Activated CD8-positive, alpha-beta memory T cell treated with anti-CD3 and anti-CD28 coated beads for 48 hours (primary cell): ENCODE measurements at places on chromosomes 1 and 21.

DNA sequence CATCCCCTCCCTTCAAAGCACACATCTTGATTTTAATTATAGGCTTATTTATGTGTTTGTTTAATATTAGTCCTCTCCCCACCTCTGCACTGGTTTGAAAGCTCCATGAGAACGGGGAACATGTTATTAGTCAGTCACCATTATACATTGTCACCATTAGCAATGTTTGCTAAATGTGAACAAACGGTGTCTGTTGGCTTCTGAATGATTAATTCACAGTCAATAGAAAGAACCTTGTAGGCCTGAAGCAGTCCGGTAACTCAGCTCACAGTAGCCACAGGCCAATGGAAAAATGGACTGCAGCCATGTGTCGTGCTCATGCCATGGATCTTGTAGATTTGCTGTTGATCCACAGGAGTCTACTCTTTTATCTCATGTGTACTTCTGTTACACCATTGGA is 49.7 kb upstream of the NHLH2 start:
- no peak for DNase-seq

- no peak for DNase-seq
These were observed 102.0 kb upstream of the C1orf174 start for GRCh38 chr1:4002061-4002521.

DNA sequence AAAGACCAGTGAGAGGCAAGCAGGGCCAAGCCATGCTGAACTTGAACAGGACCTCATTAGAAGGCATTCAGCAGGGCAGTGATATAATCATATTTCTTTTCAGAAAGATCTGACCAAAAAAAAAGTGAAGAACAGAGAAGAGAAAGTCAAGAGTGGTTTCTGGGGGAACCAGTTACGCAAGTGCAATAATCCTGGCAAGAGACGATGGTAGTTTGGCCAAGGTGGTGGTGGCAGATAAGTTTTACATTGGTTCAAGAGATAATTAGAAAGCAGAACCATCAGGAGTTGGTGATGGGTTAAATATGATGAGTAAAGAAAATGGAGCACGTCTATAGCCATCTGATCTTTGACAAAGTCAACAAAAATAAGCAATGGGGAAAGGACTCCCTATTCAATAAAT is 54.3 kb downstream of the ZSWIM5 start:
- no peak for DNase-seq

DNA sequence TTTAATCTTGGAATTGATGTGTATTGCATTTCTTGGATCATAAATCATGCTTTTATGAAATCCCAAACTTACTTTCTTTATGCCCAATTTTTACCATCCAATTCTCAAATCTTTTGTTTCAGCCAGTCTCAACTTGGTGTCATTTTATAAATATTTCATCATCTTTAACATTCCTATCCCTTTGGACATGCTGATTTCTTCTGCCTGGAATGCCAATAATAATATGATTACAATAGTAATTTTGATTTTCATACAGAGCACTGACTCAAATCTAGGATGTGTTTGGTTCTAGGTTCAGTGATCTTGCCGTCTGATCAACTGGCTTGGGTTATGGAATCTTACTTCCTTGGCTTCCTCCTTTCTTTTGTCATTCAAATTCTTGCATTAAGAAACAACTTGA is 12.8 kb downstream of the RRP15 start:
- no peak for DNase-seq

- no peak for DNase-seq
These were observed 854.0 kb downstream of the LRRIQ3 start for GRCh38 chr1:73343947-73344346.

- no peak for DNase-seq
These were observed 83.5 kb upstream of the SIM2 start for GRCh38 chr21:36615274-36615964.

- DNase-seq, result no peak
These were observed 16.2 kb downstream of the KCTD3 start for GRCh38 chr1:215583185-215583749.

- DNase-seq, result no peak
These were observed 105.6 kb upstream of the GCLM start for GRCh38 chr1:94014635-94015488.

GRCh38 chr21:14614287-14614686 is 68.2 kb upstream of the SAMSN1 start:
- DNase-seq, result no peak

- no peak for DNase-seq
These were observed 14.5 kb upstream of the C4BPB start for GRCh38 chr1:207073906-207074820.

DNA sequence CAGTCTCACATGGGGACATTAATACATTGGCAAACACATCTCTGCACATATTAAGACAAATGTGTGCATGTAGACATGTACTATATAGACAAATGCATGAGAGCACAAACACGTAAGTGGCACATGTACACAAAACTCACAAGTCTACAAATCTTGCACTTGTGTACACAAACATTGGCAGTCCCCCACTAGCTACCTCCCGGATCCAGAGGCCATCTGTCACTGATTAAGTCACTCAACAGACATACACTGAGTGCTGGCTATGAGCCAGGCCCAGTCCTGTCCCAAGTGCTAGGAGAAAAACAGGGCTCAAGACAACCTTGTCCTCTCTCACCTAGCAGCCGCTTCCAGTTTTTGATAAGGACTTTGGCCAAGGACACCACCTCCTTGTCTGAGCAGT is 7.0 kb downstream of the TCEA3 start:
- DNase-seq, result no peak

GRCh38 chr1:20416706-20417105 is 69.3 kb downstream of the CAMK2N1 start:
- DNase-seq, result no peak

DNA sequence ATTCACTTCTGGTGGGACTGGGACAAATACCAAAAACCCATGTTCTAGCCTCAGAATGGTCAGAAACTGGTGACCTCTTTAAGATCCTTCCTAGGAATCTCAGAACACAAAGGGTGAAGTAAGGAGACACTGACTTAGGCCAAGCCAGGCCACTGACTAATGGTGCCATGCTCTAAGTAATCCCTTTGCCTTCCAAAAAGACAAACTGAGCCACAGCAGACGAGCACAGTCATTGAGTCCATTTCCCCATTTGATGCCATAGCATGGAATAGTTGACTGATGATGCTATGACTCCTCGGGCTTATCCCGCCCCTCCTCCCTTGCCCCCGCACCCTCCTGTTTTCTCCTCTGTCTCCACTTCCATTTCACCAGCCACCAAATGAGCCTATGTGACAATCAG is 145.8 kb upstream of the ZNF648 start:
- DNase-seq, result no peak

DNA sequence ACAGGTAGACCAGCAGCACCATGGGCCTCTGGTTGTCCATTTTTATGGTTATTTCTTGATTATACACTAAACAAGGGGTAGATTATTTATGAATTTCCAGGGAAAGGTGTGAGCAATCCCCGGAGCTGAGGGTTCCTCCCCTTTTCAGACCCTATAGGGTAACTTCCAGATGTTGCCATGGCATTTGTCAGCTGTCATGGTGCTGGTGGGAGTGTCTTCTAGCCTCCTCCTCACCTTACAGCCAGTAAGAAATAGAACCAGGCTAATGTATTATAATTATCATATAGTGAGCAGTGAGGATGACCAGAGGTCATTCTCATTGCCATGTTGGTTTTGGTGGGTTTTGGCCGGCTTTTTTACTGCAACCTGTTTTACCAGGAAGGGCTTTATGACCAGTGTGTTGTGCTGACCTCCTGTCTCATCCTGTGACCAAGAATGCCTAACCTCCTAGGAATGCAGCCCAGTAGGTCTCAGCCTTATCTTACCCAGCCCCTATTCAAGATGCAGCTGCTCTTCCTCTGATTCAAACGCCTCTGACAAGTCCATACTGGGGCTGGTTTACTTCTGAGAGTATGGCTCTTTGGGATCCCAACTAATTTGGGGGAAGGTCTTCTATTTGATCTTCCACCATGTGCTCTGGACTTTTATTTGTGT is 13.5 kb upstream of the TINAGL1 start:
- DNase-seq, result no peak

DNA sequence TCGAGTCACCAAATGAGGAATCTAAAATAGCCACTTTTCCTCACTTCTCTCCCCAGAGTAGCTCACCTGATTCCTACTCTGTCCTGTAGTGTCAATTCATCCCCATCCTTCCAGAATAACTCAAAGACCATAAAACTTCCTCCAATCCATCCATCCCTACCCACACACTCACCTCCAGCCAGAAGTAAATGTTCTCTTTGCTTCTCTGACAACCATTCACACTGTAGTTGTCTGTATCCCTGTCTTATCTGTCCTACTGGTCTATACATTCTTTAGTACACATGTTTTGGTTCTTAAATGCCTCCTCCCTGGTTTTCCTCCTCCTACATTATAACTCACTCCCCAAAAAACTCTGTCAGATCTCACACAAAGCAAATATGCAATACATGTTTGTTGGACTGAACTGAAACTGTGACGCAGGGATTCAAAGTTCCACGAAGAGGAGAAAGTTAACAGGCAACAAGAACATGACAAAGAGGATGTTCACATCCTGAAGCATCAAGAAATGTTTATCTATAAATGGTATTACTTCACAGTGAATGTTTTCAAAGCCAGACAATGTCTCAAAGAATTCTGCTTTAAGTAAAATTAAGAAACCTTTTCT is 11.0 kb downstream of the TP53BP2 start:
- no peak for DNase-seq

DNA sequence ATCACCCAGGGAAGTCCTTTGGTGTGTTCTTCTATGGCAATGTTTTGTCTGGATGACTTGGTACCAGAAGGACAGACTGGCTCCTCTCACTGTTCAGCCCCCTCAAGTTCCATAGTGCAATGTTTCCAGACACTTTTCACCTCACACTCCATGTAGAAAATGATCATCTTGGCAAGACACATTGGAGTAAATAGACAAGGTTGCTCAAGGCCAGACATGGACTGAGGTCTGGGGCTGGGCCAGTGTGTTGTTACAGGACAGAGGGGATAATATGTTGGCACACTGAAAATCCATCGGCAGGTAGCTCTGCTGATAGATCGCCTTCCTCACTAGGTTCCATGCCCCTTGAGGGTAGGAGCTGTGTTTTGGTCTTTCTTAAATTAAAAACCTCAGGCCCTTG is 51.5 kb downstream of the C1orf21 start:
- DNase-seq, result no peak

DNA sequence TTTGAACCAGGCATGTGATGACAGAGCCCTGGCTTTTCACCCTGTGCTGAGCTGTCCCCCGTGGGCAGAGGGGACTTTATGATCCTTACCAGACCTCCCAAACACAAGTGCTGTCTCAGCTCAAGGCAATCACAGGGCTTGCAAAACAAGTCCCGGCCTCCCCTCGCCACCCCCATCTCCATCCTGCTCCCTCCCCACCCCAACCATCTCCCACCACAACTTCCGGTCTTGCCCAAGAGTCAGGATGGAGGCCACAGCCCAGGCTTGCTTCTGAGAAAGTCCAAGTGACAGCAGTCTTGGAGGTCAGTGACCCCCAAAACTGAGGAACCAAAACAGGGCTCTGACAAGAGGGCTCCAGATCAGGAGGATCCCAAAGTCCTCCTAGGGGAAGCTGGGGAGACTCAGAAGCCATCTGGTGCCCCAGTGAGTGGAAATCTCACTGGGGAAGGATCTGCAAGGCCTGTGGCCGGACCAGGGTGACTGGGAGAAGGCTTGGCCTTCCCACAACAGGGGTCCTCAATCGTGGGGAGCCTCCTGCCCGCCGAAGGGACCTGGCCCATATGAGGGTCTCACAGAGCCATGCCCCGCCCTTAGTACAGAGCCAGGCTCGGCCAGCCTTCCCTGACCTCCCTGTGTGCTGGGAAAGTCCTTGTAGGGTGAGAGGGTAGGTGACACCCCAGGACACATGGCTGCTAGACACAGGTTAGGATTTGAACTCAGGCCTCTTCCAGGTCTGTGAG is 4.5 kb upstream of the SDC3 start:
- DNase-seq, result no peak

- DNase-seq, result no peak
These were observed 14.5 kb downstream of the DUSP10 start for GRCh38 chr1:221727146-221728036.

DNA sequence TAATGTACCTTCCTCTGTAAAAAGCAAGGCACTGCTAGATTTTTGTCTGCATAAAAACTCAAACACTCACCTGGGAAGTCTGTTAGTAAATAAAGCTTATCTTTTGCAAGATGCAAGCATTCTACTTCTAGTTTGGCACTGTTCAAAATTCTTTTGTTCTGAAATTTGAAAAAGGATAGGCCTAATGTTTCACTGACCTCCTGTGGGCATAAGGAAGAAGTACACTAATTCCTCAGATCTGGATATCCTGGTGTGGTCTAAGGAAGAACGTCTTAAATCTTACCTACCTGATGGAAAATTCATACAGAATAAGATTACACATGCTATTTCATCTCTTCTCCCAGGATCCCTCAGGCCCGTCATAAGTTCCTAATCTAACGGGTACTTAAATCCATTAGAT is 93.5 kb upstream of the CAMK1G start:
- no peak for DNase-seq

- no peak for DNase-seq
These were observed 49.6 kb upstream of the ATP1A1 start for GRCh38 chr1:116323491-116323890.

DNA sequence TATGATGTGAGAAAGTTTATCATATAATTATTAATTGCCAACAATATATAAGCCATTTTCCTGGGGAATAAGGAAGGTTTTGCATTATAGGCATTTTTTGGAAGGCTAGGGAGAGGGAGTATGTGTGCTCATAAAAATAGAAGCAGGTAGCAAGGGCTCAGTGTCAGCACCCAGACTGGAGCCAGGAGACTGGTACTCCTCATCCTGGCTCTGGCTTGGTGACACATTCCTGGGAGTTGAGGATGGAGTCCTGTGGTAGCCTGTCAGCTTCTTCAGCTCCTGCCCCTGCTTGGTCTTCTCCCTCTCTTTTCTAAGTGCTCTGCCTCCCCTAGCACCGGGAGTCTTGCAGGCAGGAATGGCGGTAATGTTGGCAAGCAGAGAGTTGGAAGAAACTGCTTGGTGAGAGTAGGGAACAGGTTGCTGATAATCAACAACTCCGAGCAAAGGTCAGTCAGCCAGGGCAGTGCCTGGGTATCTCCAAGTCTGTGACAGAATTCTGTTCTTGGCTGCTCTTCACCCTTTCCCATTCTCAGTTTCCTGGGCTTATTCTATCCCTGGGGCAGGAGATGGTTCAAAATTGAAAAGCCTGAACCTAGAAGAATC is 23.0 kb downstream of the GIPC2 start:
- no peak for DNase-seq

GRCh38 chr1:226659641-226660040 is 79.4 kb downstream of the ITPKB start:
- no peak for DNase-seq

DNA sequence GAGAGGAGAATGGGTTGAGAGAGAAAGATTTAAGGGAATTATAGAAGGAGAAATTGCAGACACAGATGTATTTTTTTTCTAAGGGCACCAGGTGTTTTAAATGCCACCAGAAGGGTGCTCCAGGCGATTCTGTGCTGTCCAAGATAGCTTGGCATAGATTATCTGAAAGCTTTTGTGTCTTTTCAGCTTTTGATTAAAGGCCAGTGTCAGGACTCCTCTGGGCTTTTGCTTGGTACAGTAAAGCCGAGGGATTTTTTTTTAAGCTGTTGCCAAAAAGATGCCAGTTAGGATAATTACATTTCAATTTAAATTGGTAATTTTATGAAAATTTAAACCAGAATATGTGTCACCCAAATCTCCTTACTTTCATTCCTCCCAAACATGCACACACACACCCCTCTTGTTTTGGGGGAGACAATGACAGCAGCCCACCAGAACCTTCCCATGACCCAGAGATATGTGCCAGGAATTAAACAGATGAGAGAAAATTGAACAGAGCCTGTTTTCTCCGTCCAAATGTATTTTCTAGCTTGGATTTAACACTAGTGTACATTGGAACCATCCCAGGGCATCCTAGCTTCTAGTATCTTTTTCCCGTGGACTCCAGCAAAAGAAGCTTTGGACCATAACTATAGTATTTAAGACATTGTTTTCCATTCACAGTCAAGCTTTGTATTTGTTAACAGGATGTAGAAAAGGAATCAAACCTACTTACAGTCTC is 670.7 kb upstream of the CXADR start:
- DNase-seq, result no peak
